ENCODE measurements at places on chromosomes 1 and 21.

DNA sequence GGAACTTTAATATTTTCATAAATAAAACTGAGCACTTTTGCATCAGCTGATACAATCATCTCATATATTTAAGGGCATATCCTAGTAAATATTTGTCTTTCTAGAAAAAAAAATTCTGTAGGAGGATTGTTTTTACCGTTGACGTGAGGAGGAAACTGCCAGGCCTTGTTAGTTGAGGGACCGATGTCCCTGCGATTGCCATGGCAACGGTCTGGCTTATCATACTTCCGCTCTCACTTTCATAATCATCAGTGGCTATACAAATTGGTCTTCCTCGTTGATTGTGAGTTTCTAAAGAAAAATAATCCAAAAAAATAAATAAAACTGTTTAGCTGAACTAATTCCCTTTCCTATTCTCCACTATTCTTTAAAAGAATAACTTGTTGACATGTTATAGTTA lies 69.3 kb upstream of the ANGPTL3 start:
- DNase-seq, result no peak

DNA sequence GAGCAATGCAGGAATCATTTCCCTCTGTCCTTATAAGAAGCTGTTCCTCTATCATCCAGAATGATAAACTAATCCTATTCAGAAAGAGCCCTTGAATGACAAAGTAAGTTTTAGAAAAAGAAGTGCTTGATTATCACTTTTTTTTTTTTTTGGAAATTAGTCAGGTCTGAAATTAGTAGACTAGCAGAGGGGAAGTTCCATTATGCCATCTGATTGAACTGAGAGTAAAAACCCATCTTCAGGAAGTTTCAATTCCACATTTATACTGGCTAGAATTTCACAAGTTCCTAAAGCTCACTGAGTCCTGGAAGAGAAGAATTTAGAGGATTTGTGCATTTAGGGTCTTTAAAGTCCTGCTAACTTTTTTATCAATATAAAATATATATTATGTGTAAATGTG lies 128.8 kb upstream of the COA6 start:
- no peak for DNase-seq

GRCh38 chr1:221768444-221769066 lies 26.7 kb upstream of the DUSP10 start:
- no peak for DNase-seq

- no peak for DNase-seq
Measured at GRCh38 chr1:67348586-67349252, 41.0 kb downstream of the IL12RB2 start.

DNA sequence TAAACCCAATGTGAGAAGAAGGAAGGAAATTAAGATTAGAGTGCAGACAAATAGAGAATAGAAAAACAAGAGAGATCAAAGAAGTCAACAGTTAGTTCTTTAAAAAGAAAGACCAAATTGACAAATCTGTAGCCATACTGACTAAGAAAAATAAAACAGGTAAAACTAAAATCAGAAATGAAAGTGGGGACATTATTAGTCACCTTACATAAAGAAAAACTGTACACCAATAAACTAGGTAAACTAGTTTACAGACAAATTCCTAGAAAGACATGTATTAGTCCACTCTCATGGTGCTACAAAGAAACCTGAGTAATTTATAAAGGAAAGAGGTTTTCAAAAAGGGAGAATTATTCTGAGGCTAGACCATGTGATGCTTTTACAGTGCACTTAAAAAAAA lies 22.3 kb downstream of the BLZF1 start:
- DNase-seq, result no peak

DNA sequence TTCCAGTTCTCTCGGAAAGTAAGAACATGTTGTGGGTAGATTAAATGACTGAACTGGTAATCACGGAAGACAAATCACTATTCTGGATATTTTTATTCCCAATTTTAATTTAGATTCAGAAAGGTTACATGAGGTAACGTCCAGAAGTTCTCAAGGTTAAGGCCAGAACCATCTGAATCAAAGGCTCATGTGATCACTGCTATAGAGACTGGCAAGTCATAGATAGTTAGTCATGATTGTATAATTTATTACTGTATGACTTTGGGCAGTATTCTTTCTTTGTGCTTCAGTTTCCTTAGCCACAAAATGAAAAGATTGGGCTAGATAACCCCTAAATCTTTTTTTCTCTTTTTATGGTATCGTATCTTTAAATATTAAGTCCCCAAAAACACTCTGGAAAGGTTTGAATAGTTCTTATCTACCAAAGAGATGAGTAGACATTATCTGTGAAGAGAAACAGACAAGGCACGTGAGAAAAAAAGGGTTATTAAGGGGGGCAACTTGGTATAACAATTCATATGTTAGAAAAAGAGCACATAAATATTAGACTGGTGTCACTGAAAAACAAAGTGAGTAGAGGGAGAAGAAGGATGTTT lies 241.0 kb downstream of the PTPRC start:
- DNase-seq, result no peak

DNA sequence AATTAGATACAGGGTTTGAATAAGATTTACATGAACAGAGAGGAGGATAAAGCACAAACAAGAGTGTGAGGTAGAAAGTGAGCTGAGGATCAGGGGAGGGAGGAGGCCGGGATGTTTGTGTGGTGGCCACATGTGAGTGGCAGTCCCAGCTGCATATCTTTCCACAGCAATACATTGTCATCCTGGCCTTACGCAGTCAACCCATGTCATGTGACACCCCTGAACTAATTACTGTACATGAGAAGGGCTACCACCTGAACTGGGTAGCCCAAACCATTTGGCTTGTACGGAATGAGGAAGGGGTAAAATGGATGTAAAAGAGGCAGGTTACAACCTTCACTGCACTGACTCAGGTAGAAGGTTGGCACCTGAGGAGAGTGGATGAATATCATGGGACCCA lies 4.2 kb downstream of the SLAMF7 start:
- no peak for DNase-seq

GRCh38 chr1:57621776-57622175 lies 197.9 kb upstream of the DAB1 start:
- no peak for DNase-seq

DNA sequence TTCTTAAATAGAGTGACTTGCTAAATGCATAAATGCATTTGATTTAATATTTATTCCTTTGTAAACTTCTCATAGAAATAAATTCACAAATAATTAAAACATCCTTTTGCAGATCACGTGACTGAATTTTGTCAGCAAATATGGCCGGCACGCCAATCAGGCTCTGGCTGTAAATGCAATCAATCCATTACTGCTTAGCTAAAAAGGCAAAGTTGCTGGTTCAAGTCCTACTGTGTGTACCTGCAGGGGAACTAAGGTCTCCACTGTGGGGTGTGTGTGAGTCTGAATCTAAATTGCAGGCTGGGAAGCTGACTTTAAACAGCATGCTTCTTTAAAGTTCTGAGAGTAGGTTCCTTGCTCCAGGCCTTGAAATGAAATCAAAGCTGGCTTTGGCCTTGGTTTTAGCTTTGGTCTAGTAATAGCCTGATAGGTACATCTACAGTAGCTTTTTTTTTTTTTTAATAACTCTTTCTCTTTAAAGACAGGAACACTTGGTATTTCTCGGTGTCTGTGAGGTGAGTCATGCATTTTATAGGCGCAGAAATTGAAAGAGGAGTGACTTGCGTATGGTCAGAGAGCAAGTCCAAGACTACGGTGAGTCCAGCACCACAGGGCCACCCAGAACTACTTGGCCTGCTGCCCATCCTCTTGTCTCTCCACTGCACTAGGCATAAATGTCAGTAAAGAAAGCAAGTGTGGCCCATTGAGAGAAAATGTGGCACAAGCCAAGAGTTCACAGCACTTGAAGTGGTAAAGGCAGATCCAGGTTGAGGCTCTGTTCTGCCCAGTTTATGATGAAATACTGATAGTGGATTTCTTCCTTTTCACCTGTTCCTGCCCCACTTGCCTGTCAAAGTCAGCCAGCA lies 36.2 kb upstream of the LYST start:
- DNase-seq, result no peak

DNA sequence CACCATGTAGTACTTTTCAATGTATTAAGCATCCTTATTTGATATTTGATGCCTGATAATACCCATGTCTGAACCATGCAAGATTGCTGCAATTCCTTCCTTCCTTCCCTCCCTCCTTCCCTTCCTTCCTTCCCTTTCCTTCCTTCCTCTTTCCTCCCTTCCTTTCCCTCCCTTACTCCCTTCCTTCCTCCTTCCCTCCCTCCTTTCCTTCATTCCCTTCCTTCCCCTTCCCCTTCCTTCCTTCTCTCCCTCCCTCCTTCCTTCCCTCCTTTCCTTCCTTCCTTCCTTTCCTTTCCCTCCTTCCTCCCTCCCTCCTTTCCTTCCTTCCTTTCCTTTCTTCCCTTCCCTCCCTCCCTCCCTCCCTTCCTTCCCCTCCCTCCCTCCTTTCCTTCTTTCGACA lies 29.7 kb upstream of the TMEM52 start:
- DNase-seq, result no peak

- DNase-seq, result no peak
Measured at GRCh38 chr1:9164919-9165318, 36.0 kb upstream of the GPR157 start.

DNA sequence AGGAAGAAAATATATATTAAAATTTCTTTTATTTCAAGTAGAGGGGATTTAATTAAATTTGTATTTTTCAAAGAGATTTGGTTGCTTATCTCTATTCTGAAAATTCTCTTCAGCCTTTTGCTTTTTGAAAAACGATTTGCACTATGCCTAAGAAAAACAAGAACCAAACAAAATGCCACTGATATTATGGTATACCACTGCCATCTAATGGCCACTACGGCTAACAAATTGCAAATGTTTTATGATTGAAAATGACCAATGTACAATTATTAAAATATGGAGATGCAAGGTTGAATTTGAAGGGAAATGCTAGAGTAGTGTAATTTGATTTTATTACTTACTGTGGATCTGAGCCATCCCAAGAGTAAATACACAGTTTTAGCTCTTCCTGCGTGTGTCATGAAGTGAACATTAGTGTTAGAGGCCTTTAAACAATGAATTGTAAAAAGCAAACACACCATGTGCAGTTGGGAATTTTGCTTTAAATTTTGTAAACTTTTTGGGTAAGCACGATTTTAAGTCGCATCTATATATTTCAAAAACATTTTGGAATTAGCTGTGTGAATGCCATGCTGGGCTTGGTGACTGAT lies 137.4 kb upstream of the USP25 start:
- peak; percentile 36 for DNase-seq

- peak; percentile 31 for DNase-seq
Measured at GRCh38 chr1:9784508-9785133, 39.1 kb downstream of the CLSTN1 start.

DNA sequence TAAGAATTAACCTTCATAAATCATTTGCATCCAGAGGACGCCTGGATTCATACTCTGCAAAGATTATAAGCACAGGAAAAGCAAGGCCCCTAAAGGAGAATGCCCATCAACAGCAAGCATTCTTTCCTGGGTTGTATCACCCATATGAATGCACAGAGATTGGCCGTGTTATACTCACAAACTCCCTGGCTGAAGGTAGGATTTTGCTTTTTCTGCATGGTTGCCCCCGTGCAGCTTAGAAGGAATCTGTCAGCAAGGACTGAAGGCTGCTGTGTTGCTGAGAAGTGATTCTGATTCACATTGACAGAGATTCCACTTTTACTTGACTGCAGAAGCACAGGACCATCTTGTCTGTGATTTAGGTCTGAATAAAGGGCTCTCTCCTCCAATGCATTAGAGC lies 283.0 kb downstream of the LRRIQ3 start:
- peak; percentile 49 for DNase-seq

DNA sequence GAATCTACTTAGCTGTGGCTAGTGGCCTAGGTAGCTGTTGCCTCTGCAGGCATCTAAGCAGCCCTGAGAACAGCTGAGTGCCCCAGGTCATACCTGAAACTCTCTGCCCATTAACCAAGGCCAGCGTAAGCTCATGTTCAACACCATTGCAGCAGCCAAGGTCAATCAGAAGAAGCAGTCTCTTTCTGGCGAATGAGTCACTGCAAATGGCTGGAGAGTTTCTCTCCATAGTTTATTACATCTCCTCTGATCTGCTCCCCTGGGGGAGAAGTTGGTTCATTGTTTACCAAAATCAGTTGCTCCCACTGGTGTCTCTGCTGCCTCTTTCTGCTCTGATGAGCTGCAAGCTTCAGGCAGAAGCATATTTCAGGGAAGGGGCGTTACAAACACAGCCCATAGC lies 6.9 kb upstream of the BCL9 start:
- DNase-seq, result no peak

GRCh38 chr1:150966011-150966410 lies 8.6 kb downstream of the CERS2 start:
- no peak for DNase-seq
